Tongue (tissue), 3 donors: ENCODE measurements at places on chromosomes 11 and 22. TPM values are rescaled to one million over a fixed set of nuclear protein-coding genes. Genes with fewer than 3 reads are reported as not detected.

- no peak for DNase-seq
These were observed 829 bp upstream of the ZBED5 start for GRCh38 chr11:10858439-10859325.

DNA sequence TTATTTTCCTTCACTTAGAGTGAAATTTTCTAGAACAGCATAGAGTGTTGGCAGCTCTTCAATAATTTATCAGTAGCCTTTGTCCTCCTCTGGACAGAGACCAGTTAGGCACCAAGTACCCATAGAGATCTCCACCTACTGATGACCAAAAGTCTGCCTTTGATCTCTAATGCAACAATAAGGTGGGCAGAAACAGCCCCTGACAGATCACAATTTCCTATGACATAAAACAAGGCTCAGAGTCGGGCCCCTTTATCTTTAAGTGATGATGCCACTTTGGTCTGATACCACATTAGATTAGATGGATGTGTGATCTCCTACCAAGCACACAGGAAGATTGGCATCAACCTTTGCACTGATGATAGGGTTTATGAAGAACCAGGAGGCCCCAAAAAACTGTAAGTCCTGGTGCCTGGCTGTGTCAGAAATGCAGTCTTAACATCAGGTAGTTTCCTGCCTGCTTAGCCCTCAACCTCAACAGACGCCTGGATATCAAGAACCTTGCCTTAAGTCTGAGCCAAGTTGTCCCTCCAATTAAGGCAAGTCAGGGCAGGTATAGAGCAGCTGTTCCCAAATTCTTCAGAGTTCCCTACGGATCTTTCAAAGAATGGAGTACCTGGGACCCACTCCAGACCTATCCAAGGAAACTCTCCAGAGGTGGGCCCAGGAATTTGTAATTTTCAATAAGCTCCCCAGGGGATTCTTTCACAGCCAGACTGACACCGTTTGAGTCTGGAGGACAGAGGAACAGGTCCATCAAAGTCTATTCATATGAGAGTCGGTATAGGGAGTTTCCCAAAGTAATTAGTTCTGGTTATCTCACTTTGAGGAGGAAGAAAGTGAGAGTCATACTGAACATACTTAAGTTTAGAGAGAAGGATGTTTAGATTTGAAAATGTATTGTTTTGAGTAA, 30.6 kb upstream of the TMPRSS4 start:
- no peak for DNase-seq

DNA sequence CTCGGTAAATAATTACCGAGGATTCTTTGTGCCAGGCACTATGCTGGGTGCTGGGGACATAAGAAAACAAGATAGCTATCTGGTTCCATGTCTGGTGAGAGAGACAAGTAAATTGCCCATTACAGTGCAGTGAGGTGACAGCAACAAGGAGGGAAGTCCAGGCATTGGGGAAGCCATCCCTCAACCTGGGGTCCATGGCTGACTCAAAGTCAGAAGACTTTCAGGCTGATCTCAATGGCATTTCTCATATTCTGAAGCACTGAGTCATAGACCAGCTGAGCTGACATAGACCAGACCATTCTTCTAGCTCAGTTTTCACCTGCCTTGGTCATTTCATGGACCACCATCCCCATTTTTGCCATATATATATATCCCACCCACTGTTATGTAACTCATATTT, 158.8 kb downstream of the TTC17 start:
- DNase-seq = no peak

DNA sequence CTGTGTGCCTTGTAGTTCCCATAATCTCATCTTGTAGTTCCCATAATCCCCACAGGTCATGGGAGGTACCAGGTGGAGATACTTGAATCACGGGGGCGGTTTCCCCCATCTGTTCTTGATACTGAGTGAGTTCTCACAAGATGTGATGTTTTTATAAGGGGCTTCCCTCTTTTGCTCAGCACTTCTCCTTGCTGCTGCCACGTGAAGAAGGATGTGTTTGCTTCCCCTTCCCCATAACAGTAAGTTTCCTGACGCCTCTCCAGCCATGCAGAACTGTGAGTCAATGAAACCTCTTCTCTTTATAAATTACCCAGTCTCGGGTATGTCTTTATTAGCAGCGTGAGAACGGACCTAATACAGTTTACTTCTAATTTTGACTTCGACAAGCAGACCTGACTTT, 14.0 kb upstream of the SMIM38 start:
- DNase-seq = no peak

GRCh38 chr22:30457981-30458380, 13.8 kb downstream of the SEC14L3 start:
- no peak for DNase-seq

- DNase-seq = no peak
These were observed 37.9 kb downstream of the ST14 start for GRCh38 chr11:130197386-130198035.

- peak; percentile 20 for DNase-seq
These were observed 60.2 kb upstream of the PDE3B start for GRCh38 chr11:14583252-14584034.

DNA sequence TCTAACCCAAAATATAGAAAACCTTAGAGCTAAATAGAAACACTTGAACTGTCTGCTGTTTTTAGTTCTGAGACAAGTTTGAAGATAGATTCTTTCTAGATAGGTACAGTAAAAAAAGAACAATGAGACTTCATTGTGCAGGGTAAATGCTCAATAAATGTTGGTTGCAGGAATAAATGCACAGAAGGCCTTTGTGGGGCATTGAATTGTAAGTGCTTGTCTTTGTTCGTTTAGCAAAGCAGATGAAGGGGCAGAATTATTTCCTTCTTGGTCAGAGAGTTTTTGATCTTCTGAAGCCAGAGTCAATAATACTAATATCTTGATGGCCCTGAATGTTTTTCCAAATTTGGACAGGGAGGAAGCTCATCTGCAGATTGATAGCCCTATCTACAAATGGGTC, 340.4 kb downstream of the OPCML start:
- no peak for DNase-seq

- peak; percentile 74 for DNase-seq
These were observed at the start of gene AASDHPPT for GRCh38 chr11:106077609-106078455. Gene AASDHPPT, plus strand, starts transcription at chr11:106077662. Its CDS starts 49 bp downstream, at chr11:106077711.

DNA sequence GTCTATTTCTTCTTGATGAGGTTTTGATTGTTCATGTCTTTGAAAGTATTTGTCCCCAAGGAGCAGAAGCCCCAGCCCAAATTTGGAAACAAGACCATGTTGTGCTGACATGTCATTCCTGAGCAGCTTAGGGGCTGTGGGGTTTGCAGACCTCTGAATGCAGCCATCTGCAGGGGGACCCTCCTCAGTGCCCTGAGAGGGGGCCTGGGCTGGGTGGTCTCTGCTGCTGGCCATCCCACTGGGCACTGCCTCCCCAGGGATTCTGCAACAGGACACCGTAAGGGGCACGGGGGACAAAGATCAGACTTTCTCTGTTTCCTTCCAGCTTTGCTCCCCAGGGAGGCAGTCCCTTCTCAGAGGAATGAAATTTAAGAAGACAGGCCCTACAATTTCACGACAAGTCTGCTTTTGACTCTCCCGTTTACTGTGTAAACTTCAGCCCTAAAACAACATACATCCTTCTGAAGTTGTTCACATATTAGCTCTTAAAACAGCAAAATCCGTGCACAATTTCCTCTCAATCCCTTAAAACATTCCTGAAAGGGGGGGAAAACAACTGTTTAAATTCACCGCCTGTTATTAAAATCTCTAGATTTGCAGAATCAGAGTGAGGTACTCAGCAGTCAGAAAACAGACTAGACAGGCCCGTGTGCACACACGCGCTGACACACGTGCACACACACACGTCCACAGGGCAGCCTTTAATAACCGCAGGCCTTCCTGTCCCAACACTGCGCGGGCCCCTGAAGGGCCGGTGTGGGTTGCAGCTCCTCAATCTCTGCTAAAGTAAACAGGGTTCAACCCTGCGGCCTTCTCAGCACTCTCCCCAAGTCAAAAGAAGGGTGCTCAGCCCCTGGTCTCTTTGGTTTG, 109.8 kb downstream of the KCNQ1 start:
- no peak for DNase-seq

GRCh38 chr11:88629496-88629895, 292.0 kb upstream of the CTSC start:
- no peak for DNase-seq

- DNase-seq = no peak
These were observed 300.9 kb upstream of the DDI1 start for GRCh38 chr11:103735497-103736032.

- DNase-seq = no peak
These were observed 26.1 kb upstream of the BAIAP2L2 start for GRCh38 chr22:38136607-38137006.

DNA sequence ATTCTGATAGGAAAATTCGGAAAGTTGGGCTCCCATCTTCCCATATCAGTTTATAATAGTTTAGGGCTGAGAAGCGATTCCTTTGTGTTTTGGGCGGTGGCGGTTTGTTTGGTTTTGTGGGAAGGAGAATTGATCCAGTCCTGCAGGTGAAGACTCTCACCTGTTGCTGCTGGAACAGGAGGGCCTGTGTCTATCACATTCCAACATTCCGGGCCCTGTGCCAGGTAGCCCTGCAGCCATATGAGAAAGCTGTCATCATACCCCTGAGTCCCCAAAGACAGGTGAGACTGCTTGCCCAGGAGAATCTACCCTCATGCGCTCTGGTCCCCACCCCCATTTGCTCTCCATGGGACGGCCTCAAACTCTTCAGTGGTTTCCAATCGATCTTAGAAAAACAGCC, 62.1 kb downstream of the TRAF6 start:
- peak; percentile 43 for DNase-seq

- no peak for DNase-seq
These were observed 22.4 kb upstream of the SC5D start for GRCh38 chr11:121270001-121270678.

- no peak for DNase-seq
These were observed 47.2 kb downstream of the POLD3 start for GRCh38 chr11:74639533-74639932.

DNA sequence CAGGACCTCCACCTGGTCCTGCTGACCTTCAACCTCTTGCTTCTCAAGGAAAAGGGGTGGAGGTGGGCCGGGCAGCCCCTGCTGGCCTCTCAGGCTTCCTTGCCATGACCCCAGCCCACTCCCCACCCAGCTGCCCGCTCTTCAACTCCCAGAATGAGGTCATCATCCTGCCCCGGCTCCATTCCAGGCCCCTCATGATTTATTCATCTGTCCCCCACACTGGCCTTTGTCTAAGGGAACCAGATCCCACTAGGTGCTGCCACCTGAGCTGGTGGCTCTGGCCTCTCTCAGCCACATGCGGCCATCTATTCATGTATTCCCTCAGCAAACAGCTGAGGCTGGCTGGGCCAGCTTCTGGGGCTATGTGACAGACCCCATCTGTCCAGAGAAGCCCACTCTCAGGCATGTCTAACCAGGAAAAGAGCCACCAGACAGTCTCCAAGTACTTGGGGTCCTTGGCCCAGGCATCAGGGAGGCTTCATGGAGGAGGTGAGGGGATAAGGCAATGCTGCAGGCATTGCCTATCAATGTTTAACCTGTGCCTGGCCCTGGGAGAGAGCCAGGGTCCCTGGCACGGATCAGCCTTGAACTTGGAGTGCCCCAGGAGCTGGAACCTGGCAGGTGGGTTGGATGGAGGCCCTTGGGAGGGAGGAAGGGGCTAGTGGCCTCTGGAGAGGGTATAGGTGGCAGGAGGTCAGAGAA, 2.2 kb upstream of the CABP2 start:
- no peak for DNase-seq

DNA sequence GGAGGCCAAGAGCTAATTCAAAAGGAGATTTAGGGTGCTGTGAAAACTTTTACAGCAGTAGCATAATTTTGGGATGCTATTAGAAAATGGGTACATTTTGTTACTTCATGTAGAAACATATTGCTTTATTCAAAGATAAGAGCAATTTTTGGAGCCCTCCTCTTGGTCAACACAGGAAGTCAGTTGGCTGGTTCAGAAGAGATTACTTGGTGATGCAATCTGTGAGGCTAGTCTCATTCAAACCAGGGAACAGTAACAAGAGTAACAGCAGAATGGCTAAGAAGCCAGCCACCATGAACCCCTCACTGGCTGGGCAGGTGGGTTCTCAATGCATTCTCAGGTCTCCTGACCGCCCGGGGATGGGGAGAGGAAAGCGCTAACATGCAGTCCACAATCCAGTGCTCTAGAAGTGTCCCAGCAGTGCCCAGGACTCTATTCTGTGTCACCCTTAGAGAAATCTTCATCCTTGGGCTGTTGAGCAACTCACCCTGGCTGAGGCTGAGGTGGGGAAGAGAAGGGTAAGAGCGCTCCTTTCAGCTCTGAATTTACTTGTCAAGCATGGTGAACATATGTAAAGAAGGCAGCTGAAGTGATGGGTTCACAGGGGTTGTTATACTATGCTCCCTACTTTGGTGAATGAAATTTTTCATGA, 262.2 kb upstream of the UBASH3B start:
- no peak for DNase-seq

GRCh38 chr11:13076961-13077360, 67.8 kb downstream of the RASSF10 start:
- DNase-seq = no peak

GRCh38 chr11:9601037-9601875, 27.8 kb downstream of the WEE1 start:
- DNase-seq = peak; percentile 69

The CCDC157 gene
- 5.4 TPM for total RNA-seq

The GNAZ gene
- 4.4 TPM for total RNA-seq

The THY1 gene
- 49.6 TPM for total RNA-seq

The CCDC15 gene
- total RNA-seq = 7.4 TPM

The MMP7 gene
- 9.5 TPM for total RNA-seq

The KCNJ1 gene
- total RNA-seq = not detected

The TMEM191C gene
- total RNA-seq = not detected

The NXPE2 gene
- 0.31 TPM for total RNA-seq

The GAB4 gene
- total RNA-seq = not detected
